HEK293T (cell line): ENCODE measurements at places on chromosomes 2 and 18.

DNA sequence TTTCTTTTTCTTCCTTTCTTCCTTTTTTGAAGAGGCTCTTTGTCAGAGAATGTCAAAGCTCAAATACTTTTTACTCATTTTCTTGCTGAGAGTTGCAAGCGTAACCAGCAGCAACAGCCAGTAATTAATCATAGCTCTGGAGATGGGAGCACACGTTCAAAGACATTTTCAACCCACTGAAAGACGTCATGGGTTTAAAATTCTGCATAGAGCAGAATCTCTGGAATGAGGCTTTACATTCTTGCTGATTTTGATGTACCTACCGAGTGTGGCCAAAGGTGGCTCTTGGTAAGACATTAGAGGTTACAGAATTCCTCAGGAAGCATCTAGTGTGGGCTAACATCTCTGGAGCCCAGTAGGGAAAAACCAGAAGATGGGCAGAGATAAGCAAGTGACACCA, 292.5 kb downstream of the MTX2 start:
- DNase-seq = no peak

- DNase-seq = no peak
These were observed 204.4 kb downstream of the MCFD2 start for GRCh38 chr2:46711156-46711555.

DNA sequence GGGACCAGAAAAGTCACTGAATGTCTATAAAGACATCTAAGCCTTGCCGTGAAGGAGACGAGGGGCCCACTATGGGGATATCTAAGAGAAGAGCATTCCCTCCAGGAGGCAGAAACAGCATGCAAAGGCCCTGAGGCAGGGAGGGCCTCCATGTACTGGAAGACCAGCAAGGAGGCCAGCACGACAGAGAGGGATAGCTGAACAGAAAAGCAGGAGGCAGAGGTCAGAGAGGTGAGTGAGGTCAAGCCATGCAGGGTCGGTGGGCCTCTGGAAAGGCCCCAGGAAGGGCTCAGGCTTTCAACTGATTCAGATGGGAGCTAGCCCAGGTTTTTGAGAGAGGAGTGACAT, 5.7 kb downstream of the TRABD2A start:
- no peak for DNase-seq

DNA sequence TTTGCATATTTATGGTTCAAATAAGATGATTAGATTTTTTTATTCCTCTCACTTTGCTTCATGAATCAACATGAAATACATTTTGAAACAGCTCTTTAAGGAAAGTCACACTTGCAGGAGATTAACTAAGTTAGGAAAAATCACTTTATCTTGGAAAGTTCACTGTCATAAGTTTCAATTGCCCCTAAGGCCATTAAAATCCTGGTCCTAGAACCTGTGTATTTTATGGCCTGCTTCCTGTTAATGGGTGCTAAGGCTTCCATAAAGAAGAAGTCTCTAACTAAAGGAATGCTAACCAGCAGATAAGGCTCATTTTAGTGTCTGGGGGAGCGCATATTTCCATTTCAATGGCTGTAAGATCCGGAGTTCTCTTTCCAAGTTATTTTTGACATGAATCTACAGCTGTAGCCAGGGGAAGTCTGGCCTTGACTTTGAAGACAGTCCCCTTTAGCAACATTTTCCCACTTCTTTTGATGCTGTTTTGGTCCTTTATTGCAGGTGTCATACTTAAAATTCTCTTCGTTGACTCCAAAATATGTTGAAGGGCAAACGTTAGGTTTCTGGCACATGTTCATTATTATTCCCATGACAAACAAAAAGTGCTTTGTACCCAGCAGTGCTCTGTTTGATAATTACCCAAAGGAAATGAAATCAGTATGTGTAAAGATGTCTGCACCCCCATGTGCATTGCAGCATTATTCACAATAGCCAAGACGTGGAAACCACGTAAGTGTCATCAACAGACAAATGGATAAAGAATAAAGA, 34.4 kb upstream of the SH3BP4 start:
- DNase-seq = no peak

GRCh38 chr2:60885683-60886082, 4.3 kb downstream of the REL start:
- DNase-seq = no peak

DNA sequence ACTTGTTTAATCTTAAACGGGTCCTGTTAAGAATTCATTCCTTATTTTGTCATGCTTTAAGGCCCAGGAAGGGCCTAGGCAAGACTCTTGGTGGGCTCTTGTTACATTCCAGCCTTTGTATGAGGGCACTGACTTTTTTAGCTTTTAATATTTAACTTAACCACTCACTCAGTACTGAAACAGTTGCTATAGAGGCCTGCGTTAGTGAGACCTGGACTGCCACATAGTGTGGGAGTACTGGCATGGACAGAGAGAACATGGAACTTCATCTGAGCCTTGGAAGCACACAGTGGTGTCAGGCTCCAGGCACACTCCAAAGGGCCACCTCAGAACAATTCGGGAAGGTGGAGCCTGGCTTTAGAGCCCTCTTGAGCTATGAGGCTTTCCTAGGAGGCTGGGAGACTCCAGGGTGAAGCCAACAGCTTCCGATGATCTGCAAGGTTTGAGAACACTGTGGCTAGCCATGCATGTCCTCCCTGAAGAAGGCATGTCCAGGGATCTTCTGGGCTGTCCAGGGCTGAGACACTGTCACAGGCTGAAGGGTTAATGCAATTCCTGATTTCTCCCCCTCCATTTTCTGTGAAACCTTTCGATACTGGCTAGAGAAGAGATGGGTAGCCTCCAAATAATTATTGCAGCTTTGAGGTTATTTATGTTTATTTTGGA, 155.4 kb upstream of the ACAA2 start:
- no peak for DNase-seq

DNA sequence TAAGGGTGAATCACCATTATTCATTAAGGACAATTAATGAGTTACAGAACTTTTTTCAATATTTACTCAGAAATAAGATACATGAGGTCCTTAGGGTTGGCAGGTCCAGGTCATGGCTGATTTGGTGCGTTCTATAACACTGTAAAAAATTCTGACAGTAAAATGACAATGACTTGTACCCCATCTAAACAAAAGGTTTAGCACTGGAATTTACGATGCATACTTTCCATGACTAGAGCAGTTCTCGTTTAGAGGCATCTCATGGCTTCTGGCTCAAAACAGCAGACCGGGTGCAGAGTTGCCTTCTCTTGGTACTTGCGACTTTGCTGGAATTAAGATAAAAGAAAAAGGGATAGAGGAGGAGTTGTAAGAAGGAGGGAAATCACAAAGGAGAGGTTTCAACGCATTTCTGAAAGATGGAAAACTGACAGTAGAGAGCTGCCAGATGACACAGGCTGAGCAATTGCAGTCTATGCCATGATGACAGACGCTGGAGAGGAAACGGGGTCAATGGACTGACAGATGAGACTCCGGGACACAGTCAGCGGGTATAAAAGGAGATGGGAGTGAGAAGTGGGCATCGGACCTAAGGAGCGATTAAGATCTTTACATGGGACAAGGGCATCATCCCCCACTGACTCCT, 4.1 kb upstream of the CYS1 start:
- DNase-seq = no peak

- peak; percentile 52 for DNase-seq
These were observed 258.5 kb downstream of the TWIST2 start for GRCh38 chr2:239106314-239106908.

DNA sequence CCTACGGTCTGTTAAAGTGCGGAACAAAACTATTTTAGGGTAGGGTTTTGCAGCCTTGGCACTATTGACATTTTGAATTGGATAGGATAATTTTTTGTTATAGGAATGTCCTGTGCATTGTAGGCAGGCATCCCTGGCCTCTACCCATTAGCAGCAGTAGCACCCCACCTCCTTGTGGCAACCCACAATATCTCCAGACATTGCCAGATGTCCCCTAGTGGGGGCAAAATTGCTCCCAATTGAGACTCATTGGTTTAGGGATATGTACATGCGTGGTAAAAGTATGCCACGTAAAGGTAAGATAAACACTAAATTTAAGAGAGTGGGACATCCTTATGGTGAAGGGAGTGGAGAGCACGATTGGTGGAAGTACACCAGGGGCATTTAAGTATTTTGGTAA, 4.6 kb downstream of the MIB1 start:
- no peak for DNase-seq

DNA sequence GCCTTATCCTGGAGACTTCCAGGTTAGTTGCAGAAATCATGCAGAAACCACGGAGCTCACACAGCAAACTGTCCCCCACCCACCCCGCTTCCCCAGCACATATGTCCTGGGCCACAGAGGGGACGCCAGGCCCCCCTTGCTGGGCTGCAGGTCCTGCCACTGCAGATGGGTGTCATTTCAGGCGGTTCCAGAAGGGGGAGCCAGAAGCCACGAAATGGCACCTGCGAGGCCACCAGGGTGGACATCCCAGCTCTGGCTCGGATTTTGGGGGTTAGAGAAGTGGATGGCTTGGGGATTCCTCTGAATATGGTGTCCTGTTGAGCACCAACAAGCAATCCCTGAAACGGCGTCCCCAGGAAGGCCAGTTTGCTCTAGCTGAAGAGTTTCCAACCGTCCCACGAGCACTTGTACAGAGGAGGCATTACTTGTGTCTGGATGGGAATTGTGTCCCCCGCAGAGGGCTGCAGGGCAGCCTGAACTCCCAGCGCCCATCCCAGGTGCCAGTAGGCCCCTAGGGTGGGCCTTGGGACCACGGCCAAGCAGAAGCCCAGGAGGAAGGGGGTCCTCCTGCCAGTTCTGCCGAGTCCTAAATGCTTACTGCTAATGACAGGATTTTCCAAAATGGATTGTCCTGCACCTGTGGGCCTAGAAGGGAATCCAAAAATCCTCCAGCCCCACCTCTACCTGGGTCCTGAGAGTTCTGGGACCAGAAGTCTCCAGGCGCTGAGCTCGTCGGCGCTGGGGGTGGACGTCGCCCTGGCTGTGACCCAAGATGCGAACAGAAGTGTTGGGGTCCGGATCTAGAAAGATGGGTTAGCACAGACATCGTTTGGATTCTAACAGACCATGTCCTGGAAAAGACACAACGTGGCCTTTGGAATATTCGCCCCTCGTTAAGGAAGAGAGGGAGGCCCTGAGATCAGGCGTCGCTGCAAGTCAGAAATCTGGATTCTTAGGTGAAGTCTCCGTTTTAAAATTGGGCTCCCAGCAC, 14.6 kb upstream of the NFATC1 start:
- DNase-seq = peak; percentile 67

- DNase-seq = no peak
These were observed 43.6 kb upstream of the TCF7L1 start for GRCh38 chr2:85089585-85089984.

DNA sequence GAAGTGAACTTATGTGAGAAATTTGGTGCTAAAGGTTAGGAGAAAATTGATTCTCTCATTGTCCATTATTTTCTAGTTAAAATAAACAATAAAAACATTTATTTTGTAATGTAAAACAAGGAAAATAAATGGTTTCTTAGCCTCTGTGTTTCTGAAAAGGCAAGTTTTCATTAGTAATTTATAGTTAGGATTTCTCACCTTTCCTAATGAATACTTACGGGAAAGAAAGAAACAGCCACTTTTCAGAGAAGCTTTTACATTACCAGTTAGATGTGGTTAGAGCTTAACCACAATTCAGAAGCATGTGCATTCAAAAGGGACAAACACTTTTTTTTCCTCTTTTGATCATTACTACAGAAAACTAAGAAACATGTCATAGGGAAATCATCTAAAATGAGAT, 18.8 kb downstream of the NEMP2 start:
- no peak for DNase-seq

DNA sequence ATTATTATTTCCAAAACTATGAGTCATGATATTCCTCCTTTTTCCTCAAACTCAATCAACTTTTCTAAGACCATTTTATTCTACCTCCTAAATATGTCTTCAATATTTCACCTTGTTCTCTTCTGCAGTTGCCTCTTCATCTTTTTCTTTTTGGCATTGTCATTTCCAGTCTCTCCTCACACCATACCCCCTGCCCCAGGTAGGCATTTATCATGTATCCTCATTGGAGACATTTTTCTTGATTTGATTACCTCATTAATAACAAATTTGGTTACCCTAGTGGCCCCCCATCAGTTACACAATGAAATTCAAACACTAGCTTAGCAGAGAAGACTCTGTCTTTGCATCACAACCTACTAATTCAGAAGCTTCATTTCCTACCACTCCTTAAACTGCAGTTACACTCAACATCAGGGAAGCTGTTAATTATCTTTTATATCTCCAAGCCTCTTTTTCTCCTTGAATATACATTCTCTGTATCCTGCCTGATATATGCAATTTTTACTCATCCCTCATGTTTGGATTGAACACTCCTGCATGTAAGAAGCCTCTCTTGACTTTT, 133.0 kb downstream of the IKZF2 start:
- DNase-seq = no peak

- no peak for DNase-seq
These were observed 8.9 kb upstream of the OSR1 start for GRCh38 chr2:19367326-19367725.

DNA sequence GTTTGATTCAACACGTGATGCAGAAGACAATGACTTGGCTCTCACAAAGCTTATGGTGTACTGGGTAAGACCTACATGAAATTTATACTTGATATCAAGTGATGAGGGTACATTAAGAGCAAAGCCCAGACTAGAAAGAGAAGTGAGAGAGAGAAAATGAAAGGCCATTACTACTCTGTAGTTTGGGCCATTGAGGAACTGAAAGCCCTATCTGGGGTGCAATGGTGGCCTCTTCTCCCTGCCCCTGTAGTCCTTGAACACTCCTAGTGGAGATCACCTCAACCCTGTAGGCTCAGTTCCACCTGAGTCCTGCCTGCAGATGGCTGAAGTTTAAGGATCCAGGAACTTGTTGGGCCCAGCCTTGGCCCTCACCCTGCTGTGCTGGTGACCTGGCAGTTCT, 569.8 kb upstream of the MEX3C start:
- no peak for DNase-seq

DNA sequence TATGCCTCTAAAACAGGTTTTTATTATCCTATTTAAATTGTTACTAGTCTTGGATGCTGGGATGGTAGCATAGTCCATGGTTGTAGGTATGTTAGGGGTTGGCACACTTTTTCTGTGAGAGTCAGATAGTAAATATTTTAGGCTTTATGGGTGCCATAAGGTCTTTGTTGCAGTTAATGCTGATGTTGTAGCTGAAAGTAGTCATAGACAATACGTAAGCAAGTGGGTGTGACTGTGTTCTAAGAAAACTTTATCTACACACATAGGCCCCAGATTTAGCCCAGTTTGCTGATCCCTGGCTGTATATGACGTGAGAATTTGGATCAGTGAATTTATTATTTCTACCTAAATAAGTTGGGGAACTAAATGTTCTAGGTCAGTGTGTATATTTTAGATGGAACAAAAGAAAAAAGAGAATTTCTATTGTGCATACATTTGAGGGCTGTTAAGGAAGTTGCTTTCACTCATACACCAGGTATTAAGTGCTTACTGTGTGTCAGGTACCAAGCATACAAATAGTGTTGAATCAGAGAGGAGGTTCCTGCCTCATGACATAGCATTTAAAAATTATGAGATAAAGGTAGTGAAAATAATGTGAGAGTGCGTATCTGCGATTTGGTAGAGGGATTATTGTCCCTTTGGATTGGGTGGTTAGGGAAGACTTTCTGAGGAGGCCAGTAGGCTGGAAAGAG, 39.4 kb downstream of the AGFG1 start:
- DNase-seq = no peak
